Placental pericyte (primary cell): ENCODE measurements at places on chromosomes 7 and 10. TPM values are rescaled to one million over a fixed set of nuclear protein-coding genes. Genes with fewer than 3 reads are reported as not detected.

The NRF1 gene
- 9.6 and 16.3 TPM in 2 replicates for total RNA-seq

The SLC18A3 gene
- total RNA-seq, result not detected in 2 replicates

The TMEM229A gene
- not detected in 2 replicates for total RNA-seq

The PRRT4 gene
- not detected in 2 replicates for total RNA-seq

The TET1 gene
- 7.3 and 8.1 TPM in 2 replicates for total RNA-seq
